Stimulated activated CD4-positive, alpha-beta T cell treated with anti-CD3 and anti-CD28 coated beads, Interleukin-15, amount 100 ng/mL, for 1 hour (primary cell): ENCODE measurements at places on chromosomes 3 and 15.

DNA sequence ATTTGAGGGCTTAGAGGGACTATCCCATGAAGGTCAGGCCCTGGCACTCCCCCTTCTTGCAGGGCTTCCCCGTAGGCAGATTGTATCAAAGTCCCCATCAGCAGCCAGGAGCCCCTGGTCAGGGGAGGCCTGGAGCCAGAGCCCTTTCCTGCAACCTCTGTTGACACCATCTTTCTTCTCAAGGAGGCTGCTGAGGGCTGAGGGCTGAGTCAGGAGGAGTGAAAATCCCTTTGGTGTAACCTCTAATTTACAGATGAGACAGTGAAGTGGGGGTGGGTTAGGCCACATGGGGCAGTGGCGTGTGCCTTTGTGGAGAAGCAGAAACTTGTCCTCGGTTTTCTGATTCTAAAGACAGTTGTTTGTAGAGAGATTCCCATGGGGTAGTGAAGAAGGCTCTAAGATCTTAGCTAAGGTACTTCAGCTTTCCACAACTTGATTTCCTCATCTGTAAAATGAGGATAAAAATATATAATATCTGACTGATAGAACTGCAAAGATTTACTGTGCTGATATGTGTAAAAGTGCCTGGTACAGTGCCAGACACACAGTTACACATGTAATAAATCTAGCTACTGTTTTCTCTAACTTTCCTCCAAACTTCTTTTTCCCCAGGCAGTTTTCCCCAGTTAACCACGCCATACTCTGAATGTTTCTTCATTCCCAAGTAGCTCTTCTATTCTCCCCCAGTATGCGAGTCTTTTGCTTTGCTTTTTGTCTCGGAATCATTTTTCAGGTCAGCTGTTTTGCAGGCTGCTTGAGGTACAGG is 249.4 kb upstream of the TPM1 start:
- DNase-seq, result no peak

GRCh38 chr15:68152342-68152741 is 52.8 kb downstream of the CALML4 start:
- no peak for DNase-seq

- DNase-seq, result no peak
These were observed 404.8 kb downstream of the IGSF11 start for GRCh38 chr3:118629821-118630220.

DNA sequence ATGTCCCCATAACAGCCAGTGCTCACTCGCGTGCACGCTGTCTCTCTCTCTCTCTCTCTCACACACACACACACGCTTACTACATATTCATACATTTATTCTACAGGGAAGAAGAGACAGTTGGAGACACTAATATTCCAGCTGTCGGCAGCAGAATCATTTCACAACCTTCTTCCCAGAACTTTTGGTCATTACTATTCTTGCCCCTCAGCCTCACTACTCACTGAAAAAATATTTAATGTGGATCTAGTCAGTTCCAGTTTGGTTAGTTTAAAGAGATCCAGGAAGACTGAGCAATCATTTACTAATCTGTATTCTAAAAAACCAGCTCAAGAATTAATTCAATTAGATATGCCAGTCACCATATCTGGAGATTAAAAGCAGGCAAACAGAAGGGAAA is 394.9 kb downstream of the PTPRG start:
- DNase-seq, result no peak

DNA sequence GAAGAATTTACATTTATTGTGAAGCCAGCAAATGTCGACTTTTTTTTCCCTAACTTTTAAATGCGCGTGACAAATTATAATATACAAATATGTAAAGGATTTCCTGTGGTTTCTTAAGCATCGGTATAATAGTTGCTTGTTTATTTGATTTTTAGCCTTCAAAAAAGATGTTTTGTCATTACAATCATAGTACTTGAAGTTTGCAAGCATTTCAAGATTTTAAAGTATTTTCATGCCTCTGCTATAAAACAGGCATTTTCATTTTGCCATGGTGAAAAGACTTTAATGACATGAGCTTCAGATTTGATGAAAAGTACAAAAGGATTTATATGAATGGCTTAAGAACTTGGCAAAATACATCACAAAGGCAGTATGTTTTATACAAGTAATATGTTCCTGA is 9.4 kb upstream of the P2RY12 start:
- no peak for DNase-seq

- DNase-seq, result no peak
These were observed 350.4 kb downstream of the CLSTN2 start for GRCh38 chr3:140285380-140285779.

GRCh38 chr3:141487521-141488252 is 860 bp downstream of the RASA2 start:
- DNase-seq, result peak; percentile 55

DNA sequence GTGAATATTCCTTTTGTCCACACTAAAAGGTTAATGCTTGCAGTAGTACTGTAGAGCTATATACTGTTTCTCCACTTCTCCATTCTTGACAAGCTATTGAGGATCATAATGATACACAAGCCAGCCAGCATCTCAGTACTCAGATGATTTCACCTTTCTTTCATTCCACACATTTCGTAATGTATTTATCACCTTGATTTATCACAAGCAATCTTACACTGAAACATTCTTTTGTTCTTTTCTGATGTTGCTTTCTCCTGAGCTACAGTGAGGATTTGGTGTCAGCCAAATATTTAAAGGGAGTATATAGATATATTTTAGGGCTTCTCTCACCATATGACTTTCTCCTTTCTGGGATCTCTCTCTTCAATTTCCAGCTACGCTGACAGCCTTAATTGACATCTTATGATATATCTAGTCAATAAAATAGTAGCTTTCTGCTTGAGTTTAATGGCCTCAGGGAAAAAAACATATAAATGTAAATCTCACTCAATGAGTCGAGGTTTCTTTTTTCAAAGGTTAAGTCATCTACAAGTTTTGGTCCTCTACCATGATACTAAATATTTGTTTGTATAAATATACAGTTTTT is 1327.0 kb downstream of the NSUN3 start:
- no peak for DNase-seq

- no peak for DNase-seq
These were observed 41.4 kb downstream of the SCAPER start for GRCh38 chr15:76863693-76864092.

DNA sequence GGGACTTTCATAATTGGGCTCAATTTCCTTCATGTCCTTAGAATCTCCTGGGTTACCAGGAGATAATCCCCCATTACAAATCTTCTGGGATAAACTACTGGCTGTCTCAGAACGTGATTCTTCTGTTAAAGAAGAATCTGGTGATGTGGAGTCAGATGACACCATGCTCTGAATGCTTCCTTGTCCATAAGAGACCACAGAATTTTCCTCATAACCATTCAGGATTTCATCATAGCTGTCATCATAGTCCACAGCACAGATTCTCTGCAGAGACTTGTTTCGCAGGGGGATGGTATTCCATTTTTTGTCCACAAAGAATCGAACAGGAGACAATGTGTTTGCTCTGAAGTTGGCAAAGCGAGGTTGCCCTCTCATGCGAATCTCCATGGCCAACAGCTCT is 109.8 kb upstream of the TSPAN3 start:
- no peak for DNase-seq

DNA sequence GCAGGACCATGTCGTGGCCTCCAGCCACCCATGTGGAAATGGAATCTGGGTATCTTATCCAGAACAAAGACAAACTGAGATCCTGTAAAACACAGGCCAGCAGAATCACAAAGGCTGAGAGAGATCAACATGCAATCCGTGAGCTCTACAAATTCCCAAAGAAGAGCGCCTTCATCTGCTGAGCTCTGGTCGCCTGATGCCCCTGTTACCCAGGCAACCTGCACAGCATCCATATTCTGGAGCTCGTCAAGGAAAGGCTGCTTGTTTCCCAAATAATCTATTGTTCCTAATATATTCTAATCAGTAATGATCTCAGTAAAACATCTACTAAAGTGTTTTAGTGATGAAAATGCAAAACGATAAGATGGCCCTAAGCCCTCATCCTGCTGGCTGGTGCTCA is 133.6 kb downstream of the OCA2 start:
- no peak for DNase-seq

DNA sequence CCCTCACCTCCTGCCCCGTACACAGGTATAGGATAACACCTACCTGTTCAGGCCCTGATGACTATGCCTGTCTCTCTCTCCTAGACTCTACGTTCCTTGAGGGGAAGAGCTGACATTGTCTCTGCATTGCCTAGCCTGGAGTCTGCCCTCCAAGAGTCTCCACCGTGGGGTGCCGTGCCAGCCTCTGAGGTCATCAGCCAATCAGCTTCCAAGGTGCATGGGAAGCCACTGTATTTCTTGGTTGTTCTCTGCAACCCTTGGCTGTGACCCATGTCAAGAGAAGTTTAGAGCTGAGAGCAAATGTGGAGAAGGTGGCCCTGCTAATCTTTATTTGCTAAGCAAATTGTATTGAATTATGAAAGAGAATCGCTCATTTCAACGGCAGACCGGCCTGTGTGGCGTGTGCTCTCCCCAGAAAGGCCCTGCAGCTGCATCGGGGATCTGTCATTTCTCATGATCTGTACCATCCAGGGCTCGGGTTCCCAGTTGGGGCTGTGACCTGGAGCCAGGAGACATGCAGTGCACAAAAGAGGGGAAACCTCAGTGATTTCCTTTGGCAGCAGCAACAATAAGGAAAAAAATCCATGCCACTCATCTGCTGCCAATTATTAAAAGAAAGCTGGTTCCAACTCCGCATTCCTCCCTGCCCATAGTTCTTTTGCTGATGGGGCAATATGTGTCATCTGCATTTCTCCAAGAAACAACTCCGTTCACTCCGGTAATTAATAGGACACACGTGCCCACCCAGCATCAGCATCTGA is 182.2 kb downstream of the MEGF11 start:
- DNase-seq, result no peak

GRCh38 chr3:41199866-41200668 is 762 bp downstream of the CTNNB1 start:
- DNase-seq, result no peak

- no peak for DNase-seq
These were observed 28.1 kb downstream of the SMAD3 start for GRCh38 chr15:67093504-67093862.

DNA sequence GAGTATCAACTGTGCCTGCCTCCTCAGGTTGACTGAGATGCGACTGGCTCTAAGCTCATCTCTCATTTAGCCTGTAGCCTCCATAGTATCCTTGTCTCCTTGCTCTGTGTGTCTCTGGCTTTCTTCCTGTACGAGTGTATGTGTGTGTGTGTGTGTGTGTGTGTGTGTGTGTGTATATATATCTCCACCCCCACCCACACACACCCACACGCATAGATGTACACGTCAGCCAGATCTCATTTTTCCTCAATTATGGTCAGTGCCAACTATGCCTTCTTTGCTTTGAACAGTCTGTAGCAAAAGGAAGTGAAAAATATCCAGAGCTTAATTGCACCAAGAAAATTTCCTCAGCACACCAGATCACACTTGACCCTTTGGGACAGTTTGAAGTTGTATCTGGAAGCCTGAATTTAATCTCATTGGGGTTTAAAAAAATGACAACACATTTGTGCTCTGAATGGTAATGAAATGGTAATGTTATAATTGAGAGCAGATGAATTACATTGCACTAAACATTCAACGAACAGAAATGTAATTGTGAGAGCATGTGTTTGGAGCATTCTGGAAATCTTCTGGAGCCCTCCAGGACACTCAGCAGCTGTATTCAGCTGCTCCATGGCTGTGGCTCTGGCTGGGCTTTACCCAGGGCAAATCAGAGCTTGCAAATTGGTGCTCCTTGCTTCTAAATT is 63.6 kb downstream of the RYR3 start:
- no peak for DNase-seq

DNA sequence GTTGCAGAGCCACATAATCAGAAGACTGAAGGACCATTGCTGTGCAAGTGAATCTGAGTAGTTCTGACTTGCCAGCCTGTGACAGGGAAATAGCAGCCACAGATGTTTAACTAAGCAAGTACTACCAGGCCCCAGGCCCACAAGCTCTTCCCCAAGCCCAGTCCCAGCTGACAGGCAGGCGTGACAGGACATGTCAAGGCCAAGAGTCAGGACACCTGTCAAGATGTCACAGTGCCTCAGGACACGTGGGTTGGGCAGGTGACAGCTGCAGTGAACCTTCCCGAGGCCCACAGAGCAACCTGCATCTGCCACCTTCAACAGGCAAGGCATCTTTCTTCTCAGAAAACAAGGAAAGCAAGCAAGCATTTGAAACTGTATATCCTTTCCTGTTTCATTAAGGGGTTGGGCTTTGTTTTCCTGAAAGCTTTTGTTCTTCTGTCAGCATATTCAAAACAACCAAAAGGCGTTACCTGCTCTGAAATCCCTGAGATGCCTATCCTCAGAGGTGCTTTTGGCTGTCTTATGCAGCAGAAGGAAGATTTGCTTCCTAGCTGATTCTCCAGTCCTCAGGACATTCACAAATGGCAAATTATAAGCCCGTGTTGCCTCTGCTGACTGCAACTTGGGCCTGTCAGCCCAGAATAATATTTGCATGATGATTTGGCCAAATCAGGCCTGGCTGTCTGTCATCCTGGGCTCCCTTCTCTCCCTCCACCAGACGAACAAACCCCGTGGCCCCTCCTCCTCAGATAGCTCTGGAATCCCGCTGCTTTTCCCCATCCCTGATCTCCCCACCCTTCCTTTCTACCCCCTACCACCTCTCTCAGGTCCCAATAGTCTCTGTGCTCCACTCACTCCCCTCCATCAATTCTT is 171.8 kb upstream of the WNT5A start:
- no peak for DNase-seq

DNA sequence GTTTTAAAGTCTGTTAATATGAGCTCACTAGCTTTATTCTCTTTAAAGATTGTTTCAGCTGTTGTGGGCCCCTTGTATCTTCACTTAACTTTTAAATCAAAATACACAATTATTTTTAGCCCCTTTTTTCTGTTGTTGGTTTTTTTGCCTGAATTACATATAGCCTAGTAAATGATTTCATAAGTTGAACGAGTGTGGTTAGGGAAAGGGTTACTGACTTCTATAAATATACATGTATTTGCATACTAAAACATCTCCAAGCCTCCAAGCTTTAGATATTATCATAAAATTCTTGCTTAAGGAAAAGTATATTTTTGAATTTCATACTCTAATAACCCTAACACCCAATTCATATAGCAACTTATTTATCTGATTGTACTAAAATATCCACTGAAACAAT is 73.2 kb upstream of the ARL6 start:
- no peak for DNase-seq

GRCh38 chr3:97264180-97264579 is 449.8 kb downstream of the EPHA6 start:
- DNase-seq, result no peak

- no peak for DNase-seq
These were observed 283.8 kb downstream of the GABRG3 start for GRCh38 chr15:27254801-27255200.

DNA sequence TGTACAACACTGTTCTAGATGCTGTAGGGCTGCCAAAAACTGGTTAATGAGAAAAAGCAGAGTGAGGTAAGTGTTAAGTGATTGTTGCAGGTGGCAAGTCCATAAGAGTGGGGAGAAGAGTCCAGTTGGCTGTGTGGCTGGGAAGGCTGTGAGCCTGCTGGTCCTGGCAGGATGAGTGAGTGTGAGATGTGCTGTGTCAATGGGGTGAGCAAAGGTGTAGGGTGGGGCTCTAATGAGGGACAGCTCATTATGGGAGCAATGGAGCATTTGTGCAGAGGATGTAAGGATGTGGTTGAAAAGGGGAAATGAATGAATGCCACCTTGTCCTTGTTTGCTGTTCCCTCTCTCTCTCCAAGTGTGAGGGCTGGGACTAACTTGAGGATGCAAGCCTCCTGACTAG is 145.3 kb upstream of the ROPN1 start:
- DNase-seq, result no peak

- DNase-seq, result no peak
These were observed 48.5 kb upstream of the SH3GL3 start for GRCh38 chr15:83398626-83399025.
